ENCODE measurements at places on chromosomes 2 and 18.

DNA sequence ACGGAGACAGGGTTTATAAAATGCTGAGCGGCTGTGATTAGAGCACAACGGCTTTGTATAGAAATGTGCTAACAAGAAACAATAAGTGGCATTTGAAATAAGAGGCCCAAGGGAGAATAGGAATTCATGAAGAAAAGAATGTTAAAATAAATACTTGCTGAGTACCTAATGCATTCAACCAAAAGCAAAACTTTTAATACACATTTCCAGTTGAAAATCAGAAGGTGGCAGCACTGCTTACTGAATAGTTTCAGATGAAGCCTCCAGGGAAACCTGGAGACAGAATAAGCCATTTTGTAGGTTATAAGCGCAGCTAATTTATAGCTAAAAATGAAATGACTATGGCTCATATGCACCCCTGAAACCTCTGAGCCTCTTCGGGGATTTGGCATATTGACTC, 286.6 kb downstream of the DPP10 start:
- DNase-seq, result no peak

DNA sequence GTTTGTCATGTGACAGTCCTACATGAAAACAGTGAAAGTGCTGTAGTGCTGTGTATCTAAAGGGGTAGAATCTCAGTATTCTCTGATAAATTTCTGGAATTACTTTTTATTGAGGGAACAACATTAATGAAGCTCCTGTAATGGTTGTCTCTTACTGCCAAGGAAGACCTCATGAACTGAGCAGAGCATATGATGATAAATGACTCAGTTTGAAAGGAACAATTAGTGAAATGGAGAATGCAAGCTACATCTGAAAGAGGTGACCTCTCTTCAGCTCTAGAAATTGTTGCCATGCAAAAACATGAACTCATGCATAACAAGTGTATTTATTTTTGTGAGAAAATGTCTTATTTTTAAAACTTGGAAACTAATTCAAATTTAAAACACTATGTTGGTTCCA, 93.6 kb downstream of the SCN9A start:
- no peak for DNase-seq

DNA sequence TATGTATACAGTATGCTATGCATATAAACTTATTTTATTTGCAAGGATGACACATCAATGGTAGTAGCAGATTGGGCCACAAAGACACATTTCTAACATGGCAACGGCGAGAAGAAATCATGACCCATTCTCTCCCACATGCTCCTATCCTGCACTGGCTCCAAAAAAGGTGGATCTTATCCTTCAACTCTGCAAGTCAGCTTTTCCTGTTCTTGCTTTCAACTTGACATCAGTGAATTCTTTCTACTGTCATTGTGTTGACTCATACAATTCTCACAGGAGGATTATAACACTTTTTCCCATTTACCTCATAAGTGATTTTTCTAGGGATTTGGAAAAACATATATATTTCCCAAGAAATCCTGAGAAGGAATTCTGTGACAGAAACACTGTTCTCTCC, 53.1 kb downstream of the ACVR1 start:
- DNase-seq, result no peak

- DNase-seq, result no peak
These were observed 503.4 kb downstream of the CCDC85A start for GRCh38 chr2:56687169-56687568.

DNA sequence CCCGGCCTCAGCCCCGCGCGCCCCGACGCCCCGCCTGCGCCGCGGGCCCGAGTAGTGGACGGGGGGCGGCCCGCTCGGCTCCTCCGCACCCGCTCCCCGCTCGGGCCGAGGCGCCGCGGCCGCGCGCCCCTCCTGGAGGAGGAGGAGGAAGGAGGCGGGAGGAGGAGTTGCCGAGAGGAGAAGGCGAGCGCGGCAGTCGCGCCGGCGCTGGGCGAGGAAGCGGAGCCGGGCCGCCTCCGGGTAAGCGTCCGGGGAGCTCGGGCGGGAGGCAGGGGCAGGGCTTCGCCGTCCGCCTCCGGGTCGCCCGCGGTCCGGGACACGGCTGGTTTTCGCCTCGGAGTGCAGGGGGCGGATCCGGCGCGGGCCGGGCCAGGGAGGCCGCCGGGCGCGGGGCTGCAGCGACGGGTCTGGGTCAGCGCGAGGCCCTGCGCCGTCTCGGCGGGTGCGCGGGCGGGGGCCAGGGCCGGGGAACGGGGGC, at the start of gene SOCS6:
TSS of gene SOCS6 (plus strand) at position 195 of the 478 bp plus-strand sequence. CDS start 35,624 bp downstream, outside the sequence.
- no peak for DNase-seq

GRCh38 chr2:189060096-189060642, 86.0 kb downstream of the COL3A1 start:
- DNase-seq, result no peak

GRCh38 chr2:39778775-39779340, at the start of gene THUMPD2:
THUMPD2 (minus strand) TSS chr2:39779258; CDS start chr2:39779239, 19 bp downstream.
- DNase-seq, result peak; percentile 47

GRCh38 chr18:45556222-45556621, 59.1 kb upstream of the SLC14A2 start:
- no peak for DNase-seq

GRCh38 chr2:20650393-20650876, 463 bp downstream of the HS1BP3 start:
- DNase-seq, result no peak

GRCh38 chr2:68772109-68772508, 37.5 kb downstream of the ARHGAP25 start:
- no peak for DNase-seq

DNA sequence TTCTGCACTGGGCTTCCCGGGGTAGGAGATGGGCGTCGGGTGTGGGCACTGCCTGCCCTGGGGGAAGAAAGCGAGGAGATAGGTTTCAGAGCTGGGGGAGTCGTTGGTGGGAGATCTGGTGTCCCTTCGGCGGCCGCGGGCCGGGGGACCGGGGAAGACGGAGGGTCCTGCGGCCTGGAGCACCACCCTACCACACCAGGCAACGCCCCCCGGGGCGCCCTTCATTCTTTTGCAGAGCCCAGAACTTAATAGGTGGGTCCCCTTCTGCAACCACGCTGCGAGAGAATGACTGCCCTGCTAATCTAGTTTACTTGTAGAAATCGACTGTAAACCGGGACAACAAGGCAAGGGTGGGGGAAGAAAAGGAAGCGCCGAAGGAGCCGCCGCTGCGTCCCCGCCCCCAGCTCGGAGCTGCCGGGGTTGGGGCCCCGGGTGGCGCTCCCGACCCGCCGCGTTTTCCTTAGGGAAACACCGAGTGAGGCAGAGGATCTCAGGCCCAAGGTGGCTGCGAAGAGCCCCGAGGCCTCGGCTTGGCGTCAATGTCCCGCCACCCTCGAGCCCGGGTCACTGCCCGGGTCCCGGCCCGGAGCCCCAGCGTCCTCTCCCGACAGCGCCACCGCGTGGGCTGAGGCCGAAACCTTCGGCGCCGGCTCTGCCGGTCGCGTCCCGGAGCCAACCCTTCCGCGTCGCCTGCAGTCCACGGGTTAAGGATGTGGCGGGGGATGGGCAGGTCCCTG, 5.4 kb upstream of the SATB2 start:
- DNase-seq, result no peak

- no peak for DNase-seq
These were observed 130.2 kb upstream of the ACVR2A start for GRCh38 chr2:147714582-147714981.

GRCh38 chr2:9273486-9274130, 67.0 kb downstream of the ASAP2 start:
- no peak for DNase-seq

GRCh38 chr2:181621779-181622490, 35.0 kb downstream of the CERKL start:
- no peak for DNase-seq
